ENCODE measurements at places on chromosomes 1 and 21. TPM values are rescaled to one million over a fixed set of nuclear protein-coding genes. Genes with fewer than 3 reads are reported as not detected.

Gene PLA2G4A
- 4.9 TPM for total RNA-seq

Gene C1orf115
- total RNA-seq = 32.6 TPM

GRCh38 chr21:14602382-14602958 lies 56.4 kb upstream of the SAMSN1 start:
- no peak overlapping the region for H3K27ac ChIP-seq
- DNase-seq = no peak
- H3K4me3 ChIP-seq = peak overlapping the region; percentile 10
- H3K4me1 ChIP-seq = no peaks in the 10 kb centered on the region
- no peaks in the 10 kb centered on the region for H3K27me3 ChIP-seq

DNA sequence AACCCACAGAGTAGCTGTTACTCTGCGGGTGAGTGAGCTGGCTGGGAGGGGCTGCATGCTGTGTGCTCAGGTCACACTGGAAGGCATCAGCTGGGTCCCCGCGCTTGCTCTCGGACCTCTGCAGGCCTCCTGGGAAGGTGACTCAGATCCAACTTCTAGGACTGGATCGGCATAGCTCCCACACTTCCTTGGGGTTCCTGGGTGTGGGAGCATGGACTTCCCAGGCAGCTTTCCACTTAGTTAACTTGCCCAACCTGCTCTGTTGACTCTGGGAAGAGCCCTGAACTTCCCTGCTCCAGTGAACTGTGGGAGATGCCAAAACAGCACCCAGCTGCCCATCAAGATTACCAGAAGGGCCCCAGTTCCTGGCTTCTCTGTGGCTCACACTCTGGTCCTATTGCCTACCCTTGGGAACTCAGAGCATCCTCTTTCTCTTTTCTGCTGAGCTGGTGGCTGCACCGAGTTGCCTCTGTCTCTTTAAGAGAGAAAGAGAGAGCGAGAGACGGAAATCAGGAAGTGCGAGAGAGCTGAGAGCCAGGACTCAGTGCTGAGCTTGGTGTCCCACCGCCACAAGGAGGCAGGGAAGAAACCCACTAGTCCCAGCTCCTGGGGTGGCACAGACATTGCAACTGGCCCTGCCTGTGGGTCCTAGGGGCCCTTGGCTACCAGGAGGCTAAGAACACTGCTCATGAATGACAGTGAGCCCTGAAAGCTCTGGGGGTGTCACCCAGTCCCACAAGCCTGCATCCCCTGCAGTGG lies at the start of gene IKBKE:
IKBKE (plus strand) TSS at position 544 of the 759 bp plus-strand sequence. CDS start 2,752 bp downstream, outside the sequence.
- H3K4me3 ChIP-seq = peak within 1 kb of the TSS; percentile 67
- H3K36me3 ChIP-seq = no peaks in the 10 kb centered on the region
- peaks cover 49% of the 10 kb centered on the region for H3K4me1 ChIP-seq
- H3K27ac ChIP-seq = peak within 1 kb of the TSS; percentile 86
- H3K27me3 ChIP-seq = no peaks in the 10 kb centered on the region
- no peak for DNase-seq

GRCh38 chr1:45846931-45847330 lies 43.5 kb downstream of the MAST2 start:
- H3K27me3 ChIP-seq = no peaks in the 10 kb centered on the region
- H3K4me3 ChIP-seq = no peak overlapping the region
- DNase-seq = no peak
- H3K4me1 ChIP-seq = peaks cover 12% of the 10 kb centered on the region
- H3K36me3 ChIP-seq = no peaks in the 10 kb centered on the region

- H3K36me3 ChIP-seq = no peaks in the 10 kb centered on the region
- H3K4me3 ChIP-seq = no peak overlapping the region
- no peak overlapping the region for H3K27ac ChIP-seq
- no peaks in the 10 kb centered on the region for H3K27me3 ChIP-seq
- H3K4me1 ChIP-seq = peaks cover 7% of the 10 kb centered on the region
- DNase-seq = peak; percentile 5
These were observed 37.7 kb upstream of the DDAH1 start for GRCh38 chr1:85502625-85503083.

Data from upper lobe of left lung (tissue), 6 donors.